ENCODE measurements at places on chromosomes 1 and 21.

DNA sequence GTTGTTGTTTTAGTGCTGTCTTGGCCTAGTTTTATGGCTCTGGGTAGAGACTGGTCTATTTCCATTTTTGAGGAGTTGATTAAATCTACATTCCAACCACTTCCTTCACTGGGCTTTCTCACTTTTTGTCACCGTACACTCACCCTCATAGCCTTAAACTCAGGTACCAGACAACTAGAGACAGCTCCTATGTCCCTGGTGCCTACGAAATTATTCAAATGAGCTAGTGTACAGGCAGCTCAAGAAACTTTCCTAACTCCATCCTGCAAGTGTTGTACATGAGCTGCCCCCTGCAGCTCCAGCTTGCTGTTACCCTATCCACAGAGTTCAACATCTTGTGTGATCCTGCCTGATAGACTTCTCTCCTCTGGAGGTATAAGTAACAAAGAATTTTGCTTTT lies 704.8 kb upstream of the RGS18 start:
- no peak for DNase-seq

DNA sequence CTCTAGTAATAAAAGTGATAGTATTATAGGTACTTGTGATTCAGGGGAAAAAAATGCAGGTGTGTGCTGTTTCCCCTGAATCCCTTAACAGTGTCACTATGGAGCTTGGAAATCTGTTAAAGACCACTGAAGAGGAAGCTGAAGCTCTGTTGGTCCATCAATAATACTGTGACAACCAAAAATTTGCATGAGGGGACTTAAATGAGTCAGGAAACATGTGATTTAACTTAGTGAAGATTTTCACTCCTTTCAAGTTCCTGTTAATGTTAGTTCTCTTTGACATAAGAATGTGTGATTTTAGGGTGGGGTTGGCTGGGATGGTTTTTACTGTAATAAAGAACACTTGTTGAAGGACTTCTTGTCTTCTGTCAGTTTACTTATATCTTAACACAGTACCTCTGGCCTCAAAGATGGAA lies 32.0 kb downstream of the VANGL2 start:
- DNase-seq: no peak

DNA sequence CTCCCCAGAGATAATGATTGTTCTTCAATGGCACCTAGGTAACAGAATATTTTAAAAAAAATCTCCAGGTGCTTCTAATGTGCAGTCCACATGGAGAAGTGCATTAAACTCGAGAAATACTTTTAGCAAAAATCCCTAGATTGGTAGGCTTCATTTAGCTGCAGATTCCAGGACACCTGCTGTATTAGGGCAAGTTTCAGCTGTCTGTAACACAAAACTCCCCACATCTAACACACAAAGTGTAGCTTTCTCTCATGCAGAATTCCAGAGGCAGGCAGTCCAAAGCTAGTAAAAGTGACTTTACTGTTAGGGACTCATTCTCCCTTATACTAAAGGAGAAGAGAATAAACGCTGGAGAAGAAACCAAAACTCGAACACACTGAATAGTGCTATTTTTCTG lies 1414.3 kb upstream of the B3GALT2 start:
- no peak for DNase-seq

DNA sequence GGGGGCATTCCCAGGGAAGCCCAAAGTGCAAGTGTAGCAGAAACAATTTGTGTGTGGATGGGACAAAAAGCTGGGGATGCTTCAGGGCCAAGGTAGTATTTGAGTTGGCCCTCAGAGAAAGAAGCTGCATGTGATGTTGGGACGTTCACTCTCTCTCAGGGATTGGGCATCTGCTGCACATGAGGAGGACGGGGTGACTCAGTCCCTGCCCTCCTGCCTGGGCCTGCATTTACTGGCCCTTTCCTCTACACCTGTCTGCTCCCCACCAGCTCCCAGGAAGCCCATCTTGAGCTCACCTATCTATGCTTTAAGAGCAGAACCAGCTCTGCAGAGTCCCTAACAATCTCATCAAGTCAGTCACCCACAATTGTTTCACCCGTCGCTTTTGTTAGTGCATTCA lies 23.5 kb upstream of the MPZL1 start:
- no peak for DNase-seq

GRCh38 chr1:215923129-215923824 lies 356.2 kb downstream of the KCTD3 start:
- no peak for DNase-seq

DNA sequence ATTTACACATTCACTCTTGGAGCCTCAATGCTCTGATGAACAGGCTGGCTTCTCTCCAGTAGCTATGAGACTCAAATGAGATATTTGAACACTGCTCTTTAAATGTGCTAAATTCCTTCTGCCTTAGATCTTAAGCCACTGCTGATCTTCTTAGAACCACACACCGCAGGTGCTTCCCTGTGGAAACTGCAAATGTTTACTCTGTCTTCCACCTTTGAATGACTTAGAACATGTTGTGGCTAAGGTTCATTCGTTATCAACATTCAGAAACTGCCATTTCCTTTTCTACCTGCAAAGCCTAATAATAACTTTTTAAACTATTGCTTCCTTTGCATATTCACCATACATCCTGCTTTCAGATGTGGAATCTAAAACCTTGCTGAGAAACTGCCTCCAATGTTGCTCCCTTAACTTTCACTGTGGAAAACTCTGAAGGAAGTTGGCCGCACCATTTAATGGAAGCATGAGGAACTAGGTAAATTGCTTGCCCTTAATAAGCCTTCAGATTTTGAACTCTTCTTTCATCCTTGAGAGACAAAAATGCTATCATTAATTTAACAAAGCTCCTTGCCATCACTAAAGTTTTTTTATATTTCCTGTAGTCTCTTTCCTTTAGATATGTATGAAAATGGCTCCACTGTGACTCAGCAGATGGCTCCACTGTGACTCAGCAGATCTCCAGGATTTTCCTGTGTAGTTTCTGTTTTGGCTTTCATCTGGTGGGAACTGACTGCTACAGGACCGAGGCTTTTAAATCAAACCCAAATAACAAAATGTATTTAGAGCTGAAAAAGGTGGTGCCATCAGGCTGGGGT lies 143.8 kb downstream of the TNFSF18 start:
- no peak for DNase-seq
